ENCODE measurements at places on chromosomes 3 and 15. TPM values are rescaled to one million over a fixed set of nuclear protein-coding genes. Genes with fewer than 3 reads are reported as not detected.

PIGZ gene
- 16.9 TPM for total RNA-seq

INSYN1 gene
- 101 TPM for total RNA-seq

CACNA2D2 gene
- total RNA-seq = 18.7 TPM

GRM7 gene
- 32.7 TPM for total RNA-seq

CIB2 gene
- 10.7 TPM for total RNA-seq

CDCP1 gene
- total RNA-seq = 1.8 TPM
